ENCODE measurements at places on chromosomes 7 and 10.

DNA sequence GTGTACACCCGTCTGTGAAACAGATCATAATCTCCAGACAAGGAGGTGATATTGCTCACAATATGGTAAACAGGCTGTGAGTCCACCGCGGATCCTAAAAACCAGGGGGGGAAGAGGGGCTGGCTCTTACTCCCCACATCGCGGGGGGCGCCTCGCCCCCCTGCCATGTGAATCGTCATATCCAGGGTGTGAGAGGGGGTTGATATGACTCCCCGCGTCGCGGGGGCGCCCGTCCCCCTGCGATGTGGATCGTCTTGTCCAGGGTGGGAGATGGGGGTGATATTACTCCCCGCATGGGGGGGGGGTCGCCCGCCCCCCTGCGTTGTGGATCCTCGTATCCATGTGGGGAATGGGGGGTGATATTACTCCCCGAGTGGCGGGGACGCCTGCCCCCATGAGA, 30.9 kb downstream of the OCM2 start:
- DNase-seq: no peak

DNA sequence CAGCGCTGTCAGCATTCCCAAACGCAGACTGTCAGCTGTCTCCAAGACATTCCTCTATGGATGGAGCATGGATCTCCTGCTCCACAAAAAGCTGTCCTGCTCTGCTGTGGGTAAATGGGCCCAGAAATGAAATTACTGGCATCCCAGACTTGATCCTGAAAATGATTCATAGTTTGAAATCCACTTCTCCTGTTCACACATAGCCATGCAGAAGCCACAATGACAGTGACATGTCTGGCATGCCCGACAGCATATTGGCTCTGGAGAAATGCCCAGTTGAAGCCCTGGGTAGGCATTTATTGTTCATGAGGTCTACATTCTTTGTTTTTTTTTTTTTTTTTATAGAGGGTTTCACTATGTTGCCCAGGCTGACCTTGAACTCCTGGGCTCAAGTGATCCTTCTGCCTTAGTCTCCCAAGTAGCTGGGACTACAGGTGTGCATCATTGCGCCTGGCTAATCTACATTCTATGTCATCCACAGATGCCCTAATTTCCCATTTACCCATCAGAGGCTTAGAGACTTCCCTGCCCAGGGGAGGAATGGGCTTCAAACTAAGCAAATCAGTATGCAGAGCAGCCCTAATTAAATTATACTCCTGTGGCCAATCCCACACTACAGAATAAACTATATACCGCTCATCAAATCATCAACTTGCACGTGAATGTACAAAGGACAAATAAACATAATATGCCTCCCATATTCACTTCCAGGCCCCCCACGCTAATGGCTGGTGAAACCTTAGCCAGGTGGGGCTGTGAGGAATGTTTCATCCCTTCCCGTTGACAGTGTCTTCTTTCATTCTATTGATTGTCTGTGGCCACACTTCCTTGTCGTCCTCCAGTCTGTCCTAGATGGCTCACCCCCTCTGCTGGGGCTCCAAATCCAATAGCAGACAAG, 61.8 kb upstream of the EEPD1 start:
- DNase-seq: no peak

GRCh38 chr10:34126371-34127151, 688.5 kb downstream of the PARD3 start:
- no peak for DNase-seq

GRCh38 chr10:71099731-71100361, 112.5 kb upstream of the UNC5B start:
- DNase-seq: no peak

DNA sequence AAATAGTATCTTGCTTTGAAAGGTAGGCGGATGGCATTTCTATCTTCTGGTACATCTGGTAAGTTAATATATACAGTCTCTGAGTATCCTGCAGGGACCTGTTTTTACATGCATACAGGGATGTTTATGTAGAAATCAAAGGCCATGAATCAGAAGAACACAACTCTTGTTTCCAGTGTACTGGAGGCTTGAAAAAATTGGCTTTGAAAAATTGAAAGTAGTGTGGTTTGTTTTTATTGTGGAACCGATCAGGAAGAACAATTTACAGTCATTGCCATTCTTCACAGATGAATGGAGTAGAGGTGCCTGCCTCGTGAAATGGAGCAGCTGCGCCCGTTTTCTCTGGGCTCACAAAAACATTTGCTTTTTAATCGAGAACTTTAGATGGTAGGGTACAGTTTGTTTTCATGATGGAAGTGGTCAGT, 54.0 kb upstream of the RPA3 start:
- DNase-seq: no peak

GRCh38 chr7:150732786-150733481, 4.3 kb upstream of the GIMAP5 start:
- no peak for DNase-seq

GRCh38 chr10:125080984-125081383, 79.4 kb downstream of the CTBP2 start:
- no peak for DNase-seq

DNA sequence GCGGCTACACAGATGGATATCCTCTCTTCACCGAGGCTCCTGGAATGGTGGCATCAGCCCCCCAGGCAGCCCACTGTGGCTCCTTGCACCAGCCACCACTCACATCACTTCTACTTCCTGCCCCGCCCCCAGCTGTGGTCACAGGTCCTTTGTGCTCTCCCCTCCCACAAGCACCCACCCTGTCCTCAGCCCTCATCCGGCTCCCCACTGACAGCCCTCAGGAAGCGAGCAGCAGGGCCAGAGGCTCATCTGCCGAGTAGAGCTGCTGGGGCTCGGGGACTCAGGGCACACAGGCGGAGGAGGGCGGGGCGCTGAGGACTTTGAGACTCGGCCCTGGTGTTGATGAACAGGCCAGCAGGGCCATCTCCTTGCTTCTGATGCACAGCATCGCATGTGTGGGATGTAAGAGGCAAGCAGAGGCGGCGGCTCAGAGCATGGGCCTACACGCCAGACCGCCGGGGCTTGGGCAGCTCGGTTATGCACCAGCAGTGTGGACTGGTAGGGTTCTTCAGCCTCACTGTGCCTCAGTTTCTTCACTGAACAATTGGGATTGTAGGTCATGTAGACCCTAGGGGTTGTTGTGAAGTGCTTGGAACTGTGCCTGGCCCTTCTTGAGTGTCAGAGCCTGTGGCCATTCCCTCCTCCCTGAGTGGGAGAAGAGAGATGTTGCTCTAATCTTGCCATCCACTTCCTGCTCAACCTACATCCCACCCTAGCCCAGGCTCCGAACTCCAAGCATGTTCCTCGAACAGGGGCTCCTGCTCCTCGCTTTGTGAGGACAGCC, at the start of gene PRF1:
Gene PRF1, minus strand, starts transcription at position 77 of the 784 bp plus-strand sequence. CDS start 1,839 bp downstream, outside the sequence.
- peak; percentile 11 for DNase-seq

GRCh38 chr7:11716185-11716584, 115.8 kb downstream of the THSD7A start:
- no peak for DNase-seq

DNA sequence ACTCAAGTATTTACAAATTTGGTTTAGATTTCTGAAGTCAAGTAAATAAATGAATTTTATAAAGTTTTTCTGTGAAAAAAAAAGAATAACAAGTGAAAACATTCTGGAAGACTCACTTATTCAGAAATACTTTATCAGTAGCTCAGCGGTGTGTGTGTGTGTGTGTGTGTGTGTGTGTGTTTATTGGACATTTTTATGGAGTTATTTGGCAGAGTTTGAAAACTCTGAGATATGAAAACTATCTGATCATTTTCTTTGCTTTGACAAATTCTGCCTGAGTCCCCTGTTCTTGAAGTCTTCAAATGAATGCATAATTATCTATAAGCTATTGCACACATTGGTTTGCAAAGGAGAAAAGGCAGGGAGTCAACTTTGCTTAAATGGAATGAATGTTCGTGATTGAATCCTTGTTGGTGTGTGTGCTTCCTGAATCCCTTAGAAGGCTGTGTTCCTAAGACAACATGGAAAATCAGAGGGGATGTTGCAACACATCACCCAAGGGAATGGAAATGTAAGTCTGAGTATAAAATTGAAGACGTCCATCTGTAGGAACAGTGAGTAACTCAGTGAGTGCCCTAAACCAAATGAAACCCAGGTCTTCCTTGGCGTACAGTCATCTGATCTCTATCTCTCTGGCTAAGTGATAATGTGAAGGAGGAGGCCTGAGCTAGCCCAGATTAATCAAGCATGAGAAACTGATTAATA, 160.9 kb downstream of the REEP3 start:
- no peak for DNase-seq

DNA sequence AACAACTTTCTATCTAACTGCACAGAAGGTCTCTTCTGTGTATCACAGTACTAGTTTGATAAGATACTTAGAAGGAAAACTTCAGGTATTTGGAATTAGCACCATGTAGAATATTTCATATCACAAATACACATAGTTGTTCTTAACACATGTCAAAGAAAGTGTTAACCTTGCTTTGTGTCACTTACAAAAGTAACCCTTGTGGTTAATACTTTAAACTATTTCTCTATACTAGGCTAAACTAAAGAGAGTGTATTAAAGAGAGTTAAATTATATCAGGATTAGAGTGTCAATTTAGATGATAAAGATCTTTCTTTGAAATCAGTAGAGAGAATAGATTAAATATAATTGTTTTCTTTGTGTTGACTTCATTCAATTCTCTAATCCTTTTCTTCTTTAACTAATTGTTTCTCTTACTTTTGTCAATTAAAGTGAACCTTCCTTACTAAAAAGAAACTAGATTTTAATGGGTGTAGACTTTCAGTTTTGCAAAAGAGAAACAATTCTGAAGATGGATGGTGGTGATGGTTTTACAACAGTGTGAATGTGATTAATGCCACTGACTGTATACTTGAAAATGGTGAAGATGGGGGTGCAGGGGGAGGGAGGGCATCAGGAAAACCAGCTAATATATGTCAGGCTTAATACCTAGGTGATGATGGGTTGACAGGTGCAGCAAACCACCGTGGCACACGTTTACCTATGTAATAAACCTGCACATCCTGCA, 67.8 kb downstream of the CHN2 start:
- no peak for DNase-seq

- DNase-seq: no peak
These were observed 123.5 kb downstream of the ITGB8 start for GRCh38 chr7:20454202-20454601.

DNA sequence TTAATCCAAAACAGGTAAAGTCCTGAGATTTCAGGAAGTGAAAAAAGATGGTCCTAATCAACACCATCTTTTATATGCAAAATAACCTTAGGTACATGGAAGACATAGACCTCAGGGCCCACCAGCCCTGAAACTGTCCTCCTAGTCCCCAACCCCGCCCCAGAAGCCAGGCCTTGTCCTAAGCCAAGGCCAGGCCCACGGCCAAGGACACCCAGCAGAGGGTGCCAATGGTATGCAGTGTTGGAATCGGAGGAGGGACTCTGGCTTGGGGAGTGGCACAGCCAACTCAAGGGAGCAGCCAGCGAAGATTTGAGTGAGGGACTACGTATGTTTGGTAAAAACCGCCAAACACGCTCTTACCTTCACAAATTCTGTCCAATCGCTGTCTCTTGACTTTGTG, 96.7 kb downstream of the ZRANB1 start:
- DNase-seq: no peak

- DNase-seq: no peak
These were observed 15.1 kb upstream of the NUDCD3 start for GRCh38 chr7:44505595-44505994.

DNA sequence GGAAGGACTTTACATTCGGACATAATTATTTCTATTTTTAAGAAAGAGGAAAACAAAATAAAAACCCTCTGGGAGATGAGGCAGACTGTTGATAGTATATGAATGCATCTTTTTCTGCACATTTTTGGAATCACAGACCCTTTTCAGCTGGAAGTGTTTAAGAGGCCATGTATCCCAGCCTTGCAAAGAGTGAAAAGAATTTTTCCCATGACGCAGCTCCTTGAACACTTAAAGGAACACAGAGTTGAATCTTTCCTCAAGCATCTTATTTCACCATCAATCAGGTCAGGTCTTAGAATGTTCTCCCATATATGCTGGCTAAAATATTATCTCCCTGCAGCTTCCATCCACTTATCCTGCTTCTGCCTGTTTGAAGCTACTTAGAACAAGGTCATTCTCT, 45.9 kb upstream of the PAPSS2 start:
- no peak for DNase-seq

- DNase-seq: no peak
These were observed 12.1 kb downstream of the THSD7A start for GRCh38 chr7:11819947-11820346.

DNA sequence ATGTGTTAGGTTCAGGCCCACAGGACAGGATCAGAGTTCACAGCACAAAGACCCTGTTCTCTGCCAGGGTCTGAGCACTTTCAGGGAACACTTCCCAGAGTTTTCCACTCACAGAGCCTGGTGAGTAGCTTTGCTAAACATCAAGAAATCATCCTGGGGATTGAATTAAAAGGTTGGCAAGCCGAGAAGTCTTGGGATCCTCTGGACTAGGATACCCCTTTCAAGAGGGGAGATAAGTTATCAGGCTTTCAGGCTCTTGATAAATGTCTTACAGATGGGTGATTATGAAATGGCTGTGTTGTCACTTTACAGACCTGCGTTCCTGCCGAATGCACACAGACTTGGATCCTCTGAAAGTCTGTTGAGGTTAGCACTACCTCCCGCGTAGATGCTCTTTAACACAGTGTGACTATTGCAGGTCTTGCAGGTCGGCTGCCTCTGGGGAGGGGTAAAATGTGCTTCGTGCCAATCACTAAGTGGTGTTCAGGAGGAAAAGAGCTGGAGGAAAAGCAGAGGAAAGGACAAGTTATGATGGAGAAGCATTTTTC, 473.5 kb upstream of the AKR1E2 start:
- no peak for DNase-seq

GRCh38 chr10:120584786-120585185, 127.8 kb downstream of the PLPP4 start:
- no peak for DNase-seq

DNA sequence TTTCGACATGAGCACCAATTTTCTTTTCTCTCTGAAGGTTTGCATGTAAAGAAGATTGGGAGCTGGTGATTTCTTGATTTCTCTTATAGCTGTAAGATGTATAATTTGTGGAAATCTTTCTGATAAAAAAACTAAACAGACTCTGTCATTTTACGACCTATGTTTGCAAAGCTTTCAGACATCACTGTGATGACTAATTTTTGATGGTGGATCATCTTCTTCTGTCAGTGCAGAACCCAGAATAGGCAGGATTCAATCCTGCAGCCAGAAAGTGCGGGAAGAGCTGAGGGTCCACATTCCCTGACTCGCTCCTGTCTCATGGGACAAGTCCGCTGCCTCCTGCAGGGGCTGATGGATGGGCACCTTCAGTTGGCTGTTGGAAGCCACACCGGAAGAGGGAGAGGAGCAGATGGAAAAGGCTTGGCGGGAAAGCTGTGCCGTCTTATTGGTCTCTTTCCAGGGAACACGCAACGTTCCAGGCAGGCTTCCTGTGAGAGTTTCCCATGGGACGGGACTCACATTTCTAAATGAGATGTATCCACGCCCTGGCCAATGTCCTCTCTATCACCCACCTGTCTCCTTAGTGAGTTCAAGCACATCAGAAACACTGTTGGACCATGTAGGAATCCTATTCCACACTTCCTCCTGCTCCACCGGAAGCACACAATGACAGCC, 186.9 kb downstream of the PRPF18 start:
- DNase-seq: no peak

DNA sequence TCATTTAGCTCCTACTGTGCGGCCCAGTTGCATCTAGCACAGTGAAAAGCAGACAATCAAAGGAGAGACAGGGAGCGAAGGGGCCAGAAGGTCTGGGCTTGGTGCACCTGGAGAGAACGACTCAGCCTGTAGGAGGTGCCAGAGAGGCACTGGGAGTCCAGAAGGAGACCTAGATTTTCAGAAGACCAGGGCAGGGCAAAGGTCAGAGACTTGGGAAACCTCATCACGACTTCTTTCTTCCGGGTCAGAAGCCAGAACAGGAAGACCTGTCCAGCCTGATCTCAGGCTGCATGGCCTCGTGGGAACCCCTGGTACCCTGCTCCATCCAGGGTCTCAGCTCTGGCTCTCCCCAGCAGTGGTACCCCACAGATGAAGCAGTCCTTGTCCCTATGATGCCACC, 5.2 kb downstream of the AGAP3 start:
- DNase-seq: no peak
